ENCODE measurements at places on chromosomes 5 and 9.

DNA sequence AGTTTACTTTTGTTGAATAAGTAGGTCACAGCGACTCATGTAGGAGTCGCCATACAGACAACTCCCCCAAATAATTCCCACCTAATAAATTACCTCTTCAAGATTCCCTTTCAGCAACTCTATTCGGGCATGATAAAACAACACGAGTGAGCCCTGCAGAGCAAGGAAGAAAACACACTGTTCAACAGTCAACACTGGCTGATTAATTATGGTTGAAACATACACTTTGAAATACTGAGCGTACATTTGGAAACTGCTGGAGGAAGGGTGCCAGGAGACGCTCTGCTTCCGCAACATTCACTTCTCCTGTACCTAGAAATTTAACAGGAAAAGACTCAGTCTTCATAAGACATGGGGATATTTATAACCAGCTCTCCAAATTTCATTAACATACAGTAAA, 117.5 kb downstream of the TTC39B start:
- DNase-seq: no peak

- DNase-seq: no peak
Observed at GRCh38 chr5:116144103-116144502, 59.3 kb downstream of the COMMD10 start.

- no peak for DNase-seq
Observed at GRCh38 chr5:92887254-92887653, 693.8 kb downstream of the NR2F1-AS1 start.

- no peak for DNase-seq
Observed at GRCh38 chr5:154189256-154189818, 1.2 kb upstream of the GALNT10 start.

GRCh38 chr5:74081126-74081525, 455.1 kb downstream of the ARHGEF28 start:
- no peak for DNase-seq

DNA sequence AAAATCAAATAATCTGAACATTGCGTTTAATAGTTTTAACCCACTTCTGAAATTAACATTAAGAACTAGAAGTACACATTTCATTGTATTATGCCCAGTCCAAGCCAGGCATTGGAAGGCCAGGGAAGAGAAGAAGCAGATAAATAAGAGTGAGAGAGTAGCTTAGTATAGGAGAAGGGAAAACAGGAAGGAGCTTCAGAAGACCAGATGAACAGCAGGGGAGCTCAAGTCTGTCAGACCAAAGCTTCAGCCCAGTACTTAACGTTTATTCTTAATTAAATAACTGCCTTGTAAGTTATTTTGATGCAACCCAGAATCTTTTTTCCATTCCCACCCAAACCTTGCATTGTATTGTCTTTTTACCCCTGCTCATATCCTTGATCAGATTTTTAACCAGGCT, 11.5 kb upstream of the FAM120AOS start:
- no peak for DNase-seq

- no peak for DNase-seq
Observed at GRCh38 chr5:60262576-60263295, 369.2 kb upstream of the PDE4D start.

DNA sequence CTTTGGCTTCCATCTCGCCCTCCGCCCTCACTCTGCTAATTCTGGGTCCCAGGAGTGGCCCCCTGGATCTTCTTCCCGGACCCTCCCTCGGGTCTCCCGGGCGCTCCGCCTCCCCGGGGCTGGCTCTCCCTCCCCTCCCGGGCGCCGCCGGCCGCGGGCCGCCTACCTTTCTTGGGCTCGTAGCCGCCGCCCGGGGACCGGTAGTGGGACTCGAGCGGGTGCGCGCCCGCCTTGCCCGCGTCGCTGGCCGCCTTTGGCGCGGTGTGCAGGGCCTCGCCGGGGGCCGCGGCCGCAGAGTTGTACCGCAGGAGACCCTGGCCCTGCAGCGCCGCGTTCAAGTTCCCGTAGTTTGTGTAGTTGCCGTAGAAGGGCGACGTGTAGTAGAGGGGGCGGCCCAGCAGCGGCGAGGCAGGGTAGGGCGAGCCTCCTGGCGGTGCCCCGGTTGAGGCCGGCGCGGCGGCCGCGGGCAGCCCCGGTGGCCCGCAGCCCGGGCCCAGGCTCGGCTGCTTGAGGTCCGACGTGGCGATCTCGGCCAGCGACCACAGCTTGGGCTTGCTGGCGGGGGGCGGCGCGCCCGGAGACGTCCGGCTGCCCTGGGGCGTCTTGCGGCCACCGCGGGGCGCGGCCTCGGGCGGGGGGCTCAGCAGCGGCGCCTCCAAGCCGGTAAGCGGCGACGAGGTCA, 3.2 kb downstream of the IRX2 start:
- no peak for DNase-seq

DNA sequence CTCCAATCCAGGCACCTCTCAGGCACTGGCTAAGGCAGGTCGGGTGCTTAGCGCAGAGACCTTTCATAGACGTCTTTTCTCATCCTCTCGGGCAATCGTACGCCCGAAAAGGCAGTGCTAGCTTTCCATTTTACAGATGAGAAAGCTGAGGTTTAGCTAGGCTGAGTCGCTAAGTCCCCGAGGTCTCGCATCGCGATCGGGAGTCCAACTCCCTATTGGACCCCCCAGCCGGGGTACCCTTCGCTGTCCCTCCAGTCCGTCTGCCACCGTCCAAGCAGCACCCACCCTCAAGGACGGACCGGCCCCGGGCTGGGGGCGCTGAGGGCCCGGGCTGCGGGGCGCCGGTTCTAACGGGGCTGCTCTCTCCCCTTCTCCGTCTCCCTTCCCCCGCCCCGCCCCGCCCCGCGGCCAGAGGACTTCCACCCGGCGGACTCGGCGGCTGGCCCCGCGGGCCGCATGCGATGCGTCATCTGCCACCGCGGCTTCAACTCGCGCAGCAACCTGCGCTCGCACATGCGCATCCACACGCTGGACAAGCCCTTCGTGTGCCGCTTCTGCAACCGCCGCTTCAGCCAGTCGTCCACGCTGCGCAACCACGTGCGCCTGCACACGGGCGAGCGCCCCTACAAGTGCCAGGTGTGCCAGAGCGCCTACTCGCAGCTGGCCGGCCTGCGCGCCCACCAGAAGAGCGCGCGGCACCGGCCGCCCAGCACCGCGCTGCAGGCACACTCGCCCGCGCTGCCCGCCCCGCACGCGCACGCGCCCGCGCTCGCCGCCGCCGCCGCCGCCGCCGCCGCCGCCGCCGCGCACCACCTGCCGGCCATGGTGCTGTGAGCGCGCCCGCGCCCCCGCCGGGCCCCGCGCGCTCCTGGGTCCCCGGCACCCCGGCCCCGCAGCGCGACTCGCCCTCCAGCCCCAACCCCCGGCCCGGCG, 12.5 kb upstream of the EXOSC2 start:
- DNase-seq: peak; percentile 18

DNA sequence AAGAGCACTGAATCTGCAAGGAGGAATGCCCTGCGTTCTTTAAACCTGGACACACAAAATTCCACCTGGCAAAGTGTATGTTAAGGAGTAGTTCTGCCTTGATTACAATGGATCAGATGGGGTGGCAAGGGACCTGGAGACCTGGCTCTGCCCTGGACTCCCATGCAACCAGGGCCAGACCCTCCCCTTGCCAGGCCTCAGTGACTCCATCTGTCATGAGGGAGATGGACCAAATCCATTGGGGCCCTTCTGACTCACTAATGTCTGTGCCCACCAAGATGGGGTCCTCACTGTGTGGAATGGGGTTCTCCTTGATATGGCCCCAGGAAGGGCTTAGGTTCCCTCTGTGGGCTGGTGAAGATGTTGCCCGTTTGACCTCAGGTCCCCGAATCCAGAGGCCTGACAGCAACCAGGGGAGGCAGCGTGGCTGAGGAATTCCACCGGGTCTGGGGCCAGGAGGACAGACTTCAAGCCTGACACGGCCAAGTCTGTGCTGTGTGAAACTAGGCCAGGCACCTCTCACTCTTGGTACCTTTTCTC, 100.3 kb downstream of the PAX5 start:
- no peak for DNase-seq

- no peak for DNase-seq
Observed at GRCh38 chr9:137084526-137084925, 2.3 kb upstream of the MAN1B1 start.

DNA sequence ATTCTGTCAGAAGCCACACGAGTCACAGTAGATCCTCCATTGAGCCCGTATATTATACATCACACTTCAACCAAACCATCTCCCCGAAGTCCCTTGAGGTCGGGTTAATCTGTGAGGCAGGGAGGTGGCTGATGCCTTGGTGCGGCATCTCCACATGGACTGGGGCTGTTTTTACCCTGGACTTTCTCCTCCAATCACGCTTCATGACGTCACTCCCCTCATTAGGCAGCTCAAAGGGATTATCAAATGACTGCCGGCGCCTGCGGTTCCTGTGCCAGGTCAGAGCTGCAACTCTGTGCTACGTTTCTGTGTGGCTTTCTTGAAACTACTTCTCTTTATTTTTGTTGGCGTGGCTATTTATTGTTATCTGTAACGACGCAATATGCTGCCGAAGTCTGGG, 53.7 kb downstream of the TMOD1 start:
- no peak for DNase-seq

Data from stimulated activated CD4-positive, alpha-beta T cell treated with anti-CD3 and anti-CD28 coated beads, TNF-alpha, amount 100 ng/mL, for 1 hour (primary cell).